ENCODE measurements at places on chromosomes 11 and 22. TPM values are rescaled to one million over a fixed set of nuclear protein-coding genes. Genes with fewer than 3 reads are reported as not detected.

The KRTAP5-9 gene
- total RNA-seq = not detected

The DEFB131B gene
- not detected for total RNA-seq

The DEFB108B gene
- total RNA-seq = not detected

The SCN4B gene
- 0.06 TPM for total RNA-seq

The MOV10L1 gene
- total RNA-seq = not detected

The CYTH4 gene
- 0.69 TPM for total RNA-seq

The MUC2 gene
- 0.17 TPM for total RNA-seq

The CRYBA4 gene
- total RNA-seq = not detected

The CSNK2A3 gene
- 1.9 TPM for total RNA-seq

The AQP11 gene
- total RNA-seq = 2.3 TPM

The SLC6A5 gene
- total RNA-seq = not detected

The UPK3A gene
- not detected for total RNA-seq

The IFITM2 gene
- total RNA-seq = 60.1 TPM

The NRIP3 gene
- 1.1 TPM for total RNA-seq

The CNGA4 gene
- total RNA-seq = 0.10 TPM

The PKNOX2 gene
- total RNA-seq = not detected

The BACE1 gene
- 9.7 TPM for total RNA-seq

The TALDO1 gene
- total RNA-seq = 504 TPM

The SAA4 gene
- total RNA-seq = not detected

The NCAM1 gene
- not detected for total RNA-seq

Measured in A549 treated with DMSO at 1 μM for 4 hours (cell line).